HTR-8/SVneo (cell line): ENCODE measurements at places on chromosomes 3 and 15.

DNA sequence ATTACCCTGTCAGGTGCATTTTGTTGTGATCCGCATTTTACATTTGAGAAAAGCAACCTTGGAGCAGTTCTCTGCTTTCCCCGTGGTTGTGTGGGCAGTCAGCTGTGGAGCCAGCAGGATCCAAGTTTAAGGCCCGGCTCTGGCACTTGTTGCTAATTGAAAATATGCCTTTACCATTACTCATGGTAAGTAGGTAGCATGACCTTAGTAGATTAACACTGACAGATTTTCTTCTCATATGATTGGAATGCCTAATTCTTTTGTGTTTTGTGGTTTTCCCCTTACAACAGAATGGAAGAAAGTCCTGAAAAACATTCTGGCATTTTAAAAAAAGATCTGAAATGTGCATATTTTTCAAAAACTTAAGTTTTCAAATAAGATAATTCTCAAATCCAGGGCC is 246.5 kb upstream of the LRRN1 start:
- no peak for DNase-seq

DNA sequence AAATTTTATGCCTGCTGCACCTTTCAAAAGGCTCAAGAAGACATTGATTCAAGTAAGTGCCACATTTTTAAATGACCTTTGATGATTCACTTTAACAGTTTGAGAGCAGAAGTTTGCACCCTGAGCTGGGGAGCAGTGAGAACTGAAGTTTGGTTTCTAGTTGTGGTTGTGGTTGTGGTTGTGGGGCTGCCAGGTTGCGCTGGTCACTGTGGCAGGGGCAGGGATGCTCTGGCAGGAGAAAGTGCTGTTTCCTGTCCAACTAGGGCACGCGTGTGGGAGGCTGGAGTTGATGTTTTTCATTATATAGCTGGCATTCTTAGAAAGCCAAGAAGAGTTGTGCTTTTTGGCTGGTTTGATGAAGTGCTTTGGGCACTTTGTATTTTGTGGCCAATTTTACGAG is 339.7 kb upstream of the NR2F2 start:
- DNase-seq: no peak

DNA sequence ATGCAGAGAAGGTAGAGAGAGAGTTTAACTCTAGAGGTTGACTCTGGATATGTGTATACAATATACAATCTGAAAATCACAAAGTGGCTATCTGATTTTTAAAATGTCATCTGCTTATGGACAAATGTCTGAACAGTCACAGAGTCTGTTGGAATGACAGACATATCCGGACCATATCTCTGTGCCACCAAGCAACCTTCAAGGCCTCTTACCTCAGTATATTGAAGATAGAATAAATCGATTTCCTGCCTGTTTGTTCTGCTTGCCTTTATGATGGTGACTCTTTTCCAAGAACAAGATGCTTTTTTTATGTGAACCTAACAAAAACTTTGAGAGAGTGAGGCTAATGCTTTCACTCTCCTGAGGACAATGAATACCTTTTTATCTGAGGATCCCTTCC is 151.1 kb downstream of the RBPMS2 start:
- DNase-seq: no peak

DNA sequence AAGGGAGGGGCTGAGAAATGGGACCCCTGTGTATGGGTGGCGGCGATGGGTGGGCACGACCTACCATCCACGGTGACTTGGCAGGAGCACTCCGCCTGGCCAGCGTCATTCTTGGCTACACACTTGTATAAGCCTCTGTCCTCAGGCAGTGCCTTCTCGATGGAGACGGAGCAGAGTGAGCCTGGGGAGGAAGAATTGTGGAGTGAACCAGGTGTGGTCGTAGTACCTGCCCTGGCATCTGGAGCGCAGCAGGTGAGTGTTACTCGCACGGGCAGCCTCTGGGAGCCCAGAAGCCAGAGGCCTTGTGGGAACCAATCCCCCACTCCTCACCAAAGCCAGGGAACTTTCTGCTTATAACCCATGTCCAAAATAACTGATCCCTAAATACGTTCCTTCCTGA is 107.8 kb upstream of the HACD2 start:
- DNase-seq: no peak

- DNase-seq: peak; percentile 24
Observed at GRCh38 chr3:43638594-43639447, 17.0 kb upstream of the ANO10 start.

- DNase-seq: no peak
Observed at GRCh38 chr3:188416041-188416440, 262.1 kb downstream of the LPP start.

DNA sequence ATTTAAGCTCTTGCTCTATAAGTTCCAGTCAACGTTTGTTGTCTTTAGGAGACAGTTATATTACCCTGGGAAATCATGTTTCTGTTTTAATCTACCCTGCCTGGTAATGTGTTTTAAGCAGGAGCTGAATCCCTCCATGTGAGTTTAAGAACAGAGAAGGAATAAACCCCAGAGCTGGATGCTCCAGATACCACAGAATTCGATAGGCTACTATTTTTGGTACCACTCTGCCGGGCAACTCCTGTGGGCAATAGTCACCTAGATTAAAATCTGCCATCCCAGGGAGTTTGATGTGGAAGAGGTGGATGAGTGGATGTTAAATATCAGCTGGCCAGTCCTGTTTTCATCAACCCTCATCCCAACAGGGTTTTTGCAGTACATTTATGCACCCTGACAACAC is 20.4 kb downstream of the NUDT16 start:
- no peak for DNase-seq
